NCI-H1436 (cell line): ENCODE measurements at places on chromosomes 2 and 18.

- no peak for DNase-seq
These were observed 19.1 kb downstream of the PHOSPHO2 start for GRCh38 chr2:169713331-169713730.

- no peak for DNase-seq
These were observed 119.3 kb upstream of the SIX3 start for GRCh38 chr2:44822174-44822573.

DNA sequence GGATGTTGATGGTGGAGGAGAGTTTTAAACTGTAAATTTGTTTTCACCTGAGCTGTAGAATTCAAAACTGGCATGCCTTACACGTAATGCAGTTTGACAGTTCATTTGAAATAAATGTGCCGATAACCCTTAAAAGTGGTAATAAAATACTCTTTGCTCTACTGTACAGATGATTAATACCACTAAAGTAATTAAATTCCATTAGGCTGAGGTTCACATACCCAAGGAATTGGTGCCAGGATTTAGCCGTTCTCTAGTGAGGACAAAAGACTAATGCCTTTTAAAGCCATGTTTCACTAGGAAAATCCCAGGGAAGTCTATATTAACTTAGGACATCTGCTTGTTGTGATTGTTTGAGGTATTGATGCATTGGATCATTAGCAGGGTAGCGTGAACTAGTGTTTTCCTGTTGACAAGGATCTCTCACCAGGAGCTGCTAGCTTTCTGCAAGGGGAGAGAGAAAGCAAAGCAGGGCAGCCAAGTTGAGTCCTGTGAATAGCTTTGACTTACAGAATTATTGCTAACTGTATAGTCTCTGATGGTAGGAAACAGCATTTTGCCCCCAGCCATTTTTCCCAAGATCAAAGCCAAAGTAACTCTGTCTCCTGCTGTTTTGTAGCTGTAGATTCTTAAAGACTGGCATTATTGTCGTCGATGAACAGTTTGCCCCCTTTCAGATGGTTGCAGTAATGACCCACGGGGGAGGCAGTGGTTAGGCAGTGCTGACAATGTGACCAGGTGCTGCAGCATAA lies 280.9 kb upstream of the FANCL start:
- DNase-seq: no peak

- DNase-seq: no peak
These were observed 21.0 kb upstream of the C2orf80 start for GRCh38 chr2:208210688-208211451.

DNA sequence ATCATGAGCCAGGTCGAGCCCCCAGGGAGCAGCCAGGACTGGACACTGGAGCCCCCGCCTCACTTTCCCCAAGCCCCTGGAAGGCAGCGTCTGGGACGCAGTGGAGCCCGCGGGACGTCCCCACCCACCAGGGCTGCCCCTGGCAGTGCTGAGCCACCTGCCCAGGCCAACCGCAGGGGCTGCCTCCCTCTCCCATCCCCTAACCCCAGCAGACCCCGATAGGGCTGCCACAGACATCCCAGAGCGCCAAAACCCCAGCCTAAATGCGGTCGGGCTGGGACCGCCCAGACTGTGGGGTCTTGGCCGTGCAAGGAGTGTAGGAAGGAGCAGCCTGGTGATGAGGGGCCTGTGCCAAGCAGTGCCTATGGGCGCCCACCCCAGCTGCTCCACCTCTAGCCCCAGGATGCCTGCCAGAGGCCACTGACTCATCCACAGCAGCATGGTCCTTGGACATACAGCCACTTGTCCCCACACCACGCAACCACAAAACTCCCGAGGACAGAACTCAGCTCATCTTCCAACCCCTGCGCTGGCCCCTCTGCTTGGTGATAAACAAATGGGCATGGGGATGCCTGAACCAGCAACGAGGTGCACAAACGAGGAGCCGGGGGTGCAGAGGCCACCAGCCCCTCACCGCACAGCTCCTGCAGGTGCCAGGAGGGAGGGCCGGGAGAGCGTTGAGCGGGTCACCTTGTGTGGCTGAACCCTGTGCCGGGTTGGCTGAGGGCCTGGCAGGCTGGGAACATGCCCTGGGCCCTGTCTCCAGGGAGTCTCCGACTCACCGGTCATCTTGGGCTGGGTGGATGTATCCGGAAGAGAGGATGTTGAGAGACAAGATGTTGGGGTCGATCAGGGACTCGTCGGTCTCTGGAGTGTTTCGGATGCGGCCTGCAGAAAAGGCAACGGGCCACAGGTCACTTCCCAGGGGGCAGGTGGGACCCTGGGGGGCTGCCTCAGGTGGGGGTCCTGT lies 44.9 kb downstream of the AQP12A start:
- no peak for DNase-seq

- DNase-seq: peak; percentile 47
These were observed 175.8 kb downstream of the LOXHD1 start for GRCh38 chr18:46481048-46481846.

- DNase-seq: no peak
These were observed 139.6 kb upstream of the NETO1 start for GRCh38 chr18:73007195-73007914.

DNA sequence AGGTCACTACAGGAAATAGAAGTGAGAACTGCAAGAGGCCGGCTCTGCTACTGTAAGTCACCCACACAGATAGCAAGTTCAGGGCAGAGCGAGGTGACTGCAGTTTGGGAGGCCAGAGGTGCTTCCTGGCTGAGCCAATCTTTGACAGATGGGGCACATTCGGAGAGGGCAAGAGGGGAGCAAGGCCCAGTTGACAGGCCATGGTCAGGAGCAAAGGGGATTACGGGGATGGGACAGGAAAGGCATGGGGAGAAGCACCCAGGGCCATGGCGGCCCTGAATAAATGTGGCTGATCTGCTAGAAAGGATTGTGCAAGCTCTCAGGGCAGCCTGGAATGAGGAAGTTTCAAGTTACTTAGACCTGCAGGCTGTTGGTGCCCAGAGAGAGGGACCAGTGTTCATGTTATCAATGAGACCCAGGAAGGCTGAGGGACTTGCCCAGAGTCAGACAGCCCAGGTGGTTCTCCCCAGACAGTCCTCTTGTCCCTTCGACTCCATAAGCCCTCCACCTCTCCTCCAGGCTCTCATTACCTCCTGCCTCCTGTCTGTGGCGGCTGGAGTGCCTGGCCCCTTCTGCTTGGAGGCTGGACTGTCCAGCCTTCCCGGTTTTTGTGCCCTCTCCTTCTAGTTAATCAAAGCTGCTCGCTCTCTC lies 123.3 kb downstream of the CTIF start:
- DNase-seq: no peak

DNA sequence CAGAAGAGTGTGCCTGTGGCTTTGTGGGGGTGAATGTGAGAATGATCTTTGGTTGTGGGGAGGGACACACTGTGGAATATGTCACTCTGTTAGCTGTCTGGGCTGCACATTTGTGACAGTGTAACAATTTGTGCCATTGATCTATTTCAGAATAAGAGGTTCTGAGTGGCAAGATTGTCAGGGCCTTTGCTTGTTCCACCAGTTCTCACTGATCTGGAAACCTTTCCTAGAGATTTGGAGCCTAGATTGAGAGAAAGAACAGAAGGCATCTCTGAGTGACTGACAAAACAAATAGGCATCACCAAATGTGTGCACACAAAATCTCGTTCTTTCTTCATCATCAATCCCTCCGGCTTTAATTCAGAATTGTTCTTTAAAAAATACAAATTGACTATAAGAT lies 153.6 kb downstream of the KLHL29 start:
- no peak for DNase-seq

DNA sequence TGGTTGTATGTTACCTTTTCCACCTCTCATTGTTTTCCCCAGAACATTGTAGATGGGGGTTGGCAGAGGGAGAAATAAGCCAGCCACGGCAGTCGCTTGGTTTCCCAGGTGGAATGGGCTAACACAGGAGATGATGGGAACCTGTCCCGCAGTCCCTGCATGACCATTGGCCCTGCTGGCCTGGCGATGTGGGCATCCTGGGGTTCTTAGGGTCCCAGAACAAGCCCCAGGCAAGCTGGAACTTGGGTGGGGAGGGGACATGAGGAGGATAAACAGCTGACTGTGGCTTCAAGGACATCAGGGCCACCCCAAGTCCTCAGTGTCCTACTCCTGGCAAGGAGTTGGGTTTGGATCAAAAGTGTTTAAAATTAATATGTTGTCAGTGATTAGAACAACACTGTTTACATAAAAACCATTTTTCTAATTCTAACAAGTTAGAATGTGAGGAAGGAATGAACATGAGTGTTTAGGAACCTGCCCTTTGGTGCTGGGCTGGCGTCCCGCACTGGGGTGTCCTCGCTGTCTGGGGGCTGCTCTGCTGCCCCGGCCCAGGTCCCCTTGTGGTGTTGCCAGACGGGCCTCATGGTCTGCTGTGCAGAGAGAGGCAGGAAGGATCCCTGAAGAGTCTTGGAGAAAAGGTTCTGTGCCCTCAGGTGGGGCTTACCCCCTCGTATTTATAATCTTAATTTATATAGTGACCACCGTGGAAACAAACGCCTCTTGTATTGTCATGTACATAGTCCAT lies 95.1 kb downstream of the USP40 start:
- DNase-seq: no peak

GRCh38 chr2:101981504-101981903 lies 10.3 kb upstream of the IL1R2 start:
- no peak for DNase-seq

DNA sequence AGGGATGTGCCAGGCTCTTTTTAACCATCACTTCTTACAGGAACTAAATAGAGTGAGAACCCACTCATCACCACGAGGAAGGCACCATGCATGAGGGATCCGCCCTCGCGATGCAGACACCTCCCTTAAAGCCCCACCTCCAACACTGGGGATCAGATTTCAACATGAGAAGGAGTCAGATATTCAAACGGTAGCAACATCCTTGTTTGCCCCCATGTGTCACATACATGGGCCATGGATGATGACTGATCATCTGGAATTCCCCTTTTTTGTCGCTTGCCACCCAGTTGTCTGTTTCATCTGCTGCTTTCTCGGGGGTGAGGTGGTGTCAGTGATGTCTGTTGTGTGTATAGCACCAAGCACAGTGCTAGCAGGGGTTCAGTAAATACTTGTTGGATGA lies 57.9 kb downstream of the NCK2 start:
- no peak for DNase-seq

DNA sequence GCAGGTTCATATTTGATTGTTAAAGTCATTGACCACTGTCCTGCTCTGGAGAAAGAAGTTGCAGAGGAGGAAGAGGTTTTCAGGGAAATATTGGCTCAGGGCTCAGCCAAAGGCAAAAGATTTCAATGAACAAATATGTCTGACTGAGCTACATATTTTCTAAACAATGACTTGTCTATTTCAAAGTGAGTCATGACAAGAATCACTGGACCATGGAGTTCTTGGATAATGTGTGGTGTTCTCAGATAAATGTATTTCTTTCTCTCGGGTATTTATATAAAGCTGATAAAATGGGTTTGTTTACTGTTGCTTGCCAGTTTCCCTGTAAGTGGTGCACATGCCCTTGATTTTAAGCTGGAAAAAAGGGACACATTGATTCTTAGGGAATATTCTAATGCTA lies 34.3 kb upstream of the RMP24 start:
- DNase-seq: no peak

- no peak for DNase-seq
These were observed 123.4 kb upstream of the COL3A1 start for GRCh38 chr2:188850786-188851185.
